Tibial artery (tissue), 4 donors: ENCODE measurements at places on chromosomes 11 and 22.

- DNase-seq = peak; percentile 1
These were observed 826.1 kb downstream of the TBC1D22A start for GRCh38 chr22:47588578-47588960.

- no peak for DNase-seq
These were observed 13.0 kb downstream of the JHY start for GRCh38 chr11:122895563-122895962.

DNA sequence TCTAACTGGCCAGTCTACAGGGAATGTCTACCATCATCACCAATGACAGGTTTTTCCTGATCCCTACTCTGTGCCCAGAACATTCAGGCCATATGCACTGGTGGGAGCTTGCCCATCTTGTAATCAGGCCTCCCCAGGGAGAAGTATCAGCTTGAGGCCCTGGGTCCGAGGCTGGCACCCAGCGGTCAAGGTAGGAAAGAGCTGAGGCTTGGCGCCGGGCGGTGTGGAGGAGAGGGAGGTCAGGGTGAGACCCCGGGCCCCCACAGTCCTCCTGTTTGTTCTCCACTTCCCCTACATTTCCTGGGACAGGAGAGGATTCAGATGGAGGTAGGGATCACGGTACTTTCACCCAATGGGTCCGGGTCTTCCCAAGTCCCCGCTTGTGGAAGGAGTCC is 15.5 kb downstream of the TSKU start:
- DNase-seq = no peak

GRCh38 chr22:21651521-21652009 is 9.5 kb downstream of the SDF2L1 start:
- DNase-seq = no peak

- no peak for DNase-seq
These were observed 23.0 kb downstream of the MYBPC3 start for GRCh38 chr11:47329431-47329986.

DNA sequence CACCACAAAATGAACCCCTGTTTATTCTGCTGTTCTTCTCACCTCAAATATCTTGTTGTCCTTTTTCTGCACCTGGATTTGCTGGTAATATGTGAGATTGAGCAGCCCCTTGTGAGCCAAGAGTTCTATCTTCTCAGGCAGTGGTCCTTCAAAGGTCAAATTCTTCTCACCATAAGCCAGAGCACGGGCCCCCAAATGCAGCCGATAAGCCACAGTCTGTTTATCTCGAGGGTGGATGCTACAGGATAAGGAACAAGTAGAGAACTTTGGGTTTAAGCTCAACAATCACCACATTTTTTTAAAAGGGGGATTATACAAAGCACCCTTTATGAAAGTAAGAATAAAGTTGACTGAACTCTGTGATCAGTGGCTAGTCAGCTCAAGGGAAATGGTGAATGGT is 15.8 kb downstream of the TBRG1 start:
- no peak for DNase-seq

DNA sequence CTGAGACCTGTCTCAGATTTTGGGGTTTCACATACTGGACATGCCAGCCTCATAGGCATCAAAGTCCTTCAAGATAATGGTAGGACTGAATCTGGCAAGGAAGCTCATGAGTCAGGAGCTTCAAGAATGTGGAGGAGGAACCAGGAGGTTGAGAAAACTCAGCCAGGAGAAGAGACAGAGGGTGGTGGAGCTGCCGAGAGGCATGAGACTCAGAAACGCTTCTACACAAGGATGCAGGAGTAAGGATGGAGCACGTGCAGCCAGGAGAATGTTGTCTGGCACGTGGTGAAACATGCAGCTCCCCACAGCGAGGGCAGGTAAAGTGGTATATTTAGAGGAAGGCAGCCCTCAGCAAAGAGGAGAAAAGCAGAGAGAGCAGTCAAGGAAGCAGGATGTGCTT is 148.7 kb upstream of the ISX start:
- DNase-seq = no peak

DNA sequence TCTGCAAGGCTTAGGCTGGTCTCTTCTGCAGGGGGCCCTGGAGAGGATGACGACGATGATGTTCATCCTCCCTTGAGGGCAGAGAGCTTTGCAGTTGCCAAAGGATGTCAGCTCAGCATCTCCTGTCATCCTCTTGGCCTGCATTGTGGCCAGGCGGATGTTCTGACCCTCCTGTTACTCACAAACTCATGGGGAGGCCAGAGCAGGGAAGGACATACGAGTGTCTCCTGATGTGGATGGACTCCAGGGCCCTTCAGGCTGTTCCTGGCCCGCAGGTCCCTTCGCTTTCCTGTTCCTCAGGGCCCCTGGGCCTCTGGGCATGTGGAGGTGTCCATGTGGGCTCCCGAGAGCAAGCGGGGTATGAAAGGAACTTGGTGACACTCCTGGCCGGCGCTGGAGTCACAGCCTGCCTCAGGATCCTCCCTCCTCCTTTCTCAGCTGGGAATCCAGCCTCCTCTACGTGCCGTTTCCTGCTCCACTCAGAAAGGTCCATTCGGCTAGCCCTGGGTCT is 8.5 kb downstream of the ADORA2A start:
- no peak for DNase-seq

DNA sequence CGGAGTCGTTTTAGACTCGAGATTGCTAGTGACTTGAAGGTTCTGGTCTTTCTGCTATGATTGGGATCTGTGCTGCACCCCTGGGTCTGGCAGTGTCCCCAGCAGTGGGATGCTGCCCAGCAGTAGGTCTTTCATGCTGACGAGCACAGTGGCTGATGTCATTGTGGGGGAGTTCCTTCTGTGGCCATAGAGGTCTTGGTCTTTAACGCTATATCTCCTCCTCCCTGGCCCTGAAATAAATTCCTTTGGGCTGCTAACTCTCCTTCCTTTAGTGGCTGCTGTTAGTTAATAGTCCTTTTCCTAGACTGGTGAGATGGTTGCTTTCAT is 136.3 kb downstream of the TEAD1 start:
- no peak for DNase-seq

DNA sequence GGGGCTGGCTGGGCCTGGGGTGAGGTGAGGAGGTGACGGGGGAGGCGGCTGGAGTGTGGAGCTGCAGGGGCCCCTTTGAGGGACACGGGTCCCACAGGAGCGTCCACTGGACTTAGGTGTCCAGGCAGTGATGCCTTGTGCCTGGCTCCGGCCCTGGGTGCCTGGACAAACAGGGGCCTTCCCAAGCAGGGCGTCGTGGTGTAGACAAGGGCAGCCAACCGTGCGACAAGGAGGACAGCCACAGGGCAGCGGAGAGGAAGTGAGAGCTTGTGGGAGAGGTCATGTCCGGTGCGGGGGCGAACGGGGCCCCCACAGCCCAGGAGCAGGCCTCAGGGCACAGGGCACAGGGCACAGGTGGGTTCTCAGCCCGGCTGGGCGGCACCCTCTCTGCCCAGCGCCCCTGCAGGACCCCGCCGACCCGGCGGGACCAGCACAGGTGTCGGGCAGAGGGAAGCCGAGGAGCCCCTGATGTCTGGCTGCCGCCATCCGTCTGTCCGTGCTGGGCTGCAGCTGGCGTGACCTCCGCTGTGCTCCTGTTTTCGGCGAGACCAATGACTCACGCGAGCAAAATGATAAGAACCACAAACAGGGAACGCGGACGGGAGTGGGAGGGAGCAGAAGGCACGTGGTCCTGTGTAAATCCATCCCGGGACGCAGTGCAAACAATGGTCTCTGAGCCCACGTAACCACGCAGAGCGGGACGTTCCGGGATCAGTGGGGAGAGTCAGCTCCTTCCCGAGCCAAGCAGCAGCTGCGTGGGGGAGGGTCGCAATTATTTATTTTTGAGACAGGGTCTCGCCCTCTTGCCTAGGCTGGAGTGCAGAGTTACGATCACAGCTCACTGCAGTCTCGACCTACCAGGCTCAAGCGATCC is 49.1 kb upstream of the A4GALT start:
- peak; percentile 66 for DNase-seq

- DNase-seq = no peak
These were observed 25.8 kb downstream of the DDIAS start for GRCh38 chr11:82927264-82927880.

- no peak for DNase-seq
These were observed 6.5 kb upstream of the TOP3B start for GRCh38 chr22:21989049-21989448.

DNA sequence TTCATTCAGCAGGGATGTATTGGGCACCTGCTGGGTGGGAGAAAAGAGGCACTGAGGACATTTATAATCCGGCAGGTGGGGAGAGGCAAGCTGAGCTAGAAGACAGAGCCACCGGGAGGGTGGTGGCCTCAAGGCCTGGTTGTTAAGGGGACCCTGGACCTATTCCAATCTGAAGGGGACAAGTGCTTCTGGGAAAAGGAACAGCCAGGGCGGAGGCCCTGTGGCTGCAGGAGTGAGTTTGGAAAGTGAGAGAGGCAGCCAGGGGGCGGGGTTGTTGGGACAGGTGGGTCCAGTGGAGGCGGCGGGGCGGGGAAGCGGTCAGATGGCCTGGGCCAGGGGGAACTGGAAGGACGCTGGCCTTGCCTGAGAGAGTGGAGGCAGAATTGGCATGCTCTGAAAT is 29.1 kb downstream of the ANO1 start:
- DNase-seq = no peak

GRCh38 chr11:60855726-60856633 is at the start of gene PTGDR2:
Gene PTGDR2 (minus strand): TSS chr11:60855950. CDS start chr11:60853722, 2,228 bp downstream.
- no peak for DNase-seq

DNA sequence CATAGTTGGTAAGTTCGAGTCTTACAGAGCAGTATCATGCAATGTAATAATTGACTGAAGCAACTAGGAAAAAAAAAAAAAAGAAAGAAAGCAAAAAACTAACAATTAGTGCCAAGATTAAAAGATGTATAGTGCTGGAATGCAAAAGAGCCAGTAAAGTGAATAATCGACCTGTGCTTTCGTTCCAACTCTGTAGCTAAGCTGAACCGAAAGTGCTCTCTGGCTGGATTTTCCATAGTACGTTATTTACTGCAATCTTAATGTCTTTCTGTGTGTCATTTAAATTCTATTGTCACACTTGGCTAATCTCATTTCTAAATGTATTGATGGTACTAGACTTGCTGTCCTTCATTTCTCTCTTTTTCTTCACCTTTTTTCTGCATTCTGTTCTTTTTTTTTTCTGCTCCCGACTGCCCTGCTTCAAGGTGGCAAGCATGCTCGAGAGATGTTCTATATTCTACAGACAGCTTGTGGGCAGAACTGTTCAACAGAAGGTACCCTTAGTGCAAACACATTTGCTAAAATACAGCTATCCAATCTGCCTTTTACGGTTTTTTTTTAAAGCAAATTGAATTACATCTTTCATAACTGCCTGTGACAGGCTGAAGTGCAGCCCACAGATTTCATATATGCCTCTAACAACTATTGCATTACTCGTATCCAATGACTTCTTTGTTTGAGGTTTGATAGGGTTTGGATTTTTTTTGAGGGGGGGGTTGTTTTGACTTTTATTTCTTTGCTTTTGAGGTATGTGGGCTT is 204.2 kb upstream of the MTNR1B start:
- no peak for DNase-seq

DNA sequence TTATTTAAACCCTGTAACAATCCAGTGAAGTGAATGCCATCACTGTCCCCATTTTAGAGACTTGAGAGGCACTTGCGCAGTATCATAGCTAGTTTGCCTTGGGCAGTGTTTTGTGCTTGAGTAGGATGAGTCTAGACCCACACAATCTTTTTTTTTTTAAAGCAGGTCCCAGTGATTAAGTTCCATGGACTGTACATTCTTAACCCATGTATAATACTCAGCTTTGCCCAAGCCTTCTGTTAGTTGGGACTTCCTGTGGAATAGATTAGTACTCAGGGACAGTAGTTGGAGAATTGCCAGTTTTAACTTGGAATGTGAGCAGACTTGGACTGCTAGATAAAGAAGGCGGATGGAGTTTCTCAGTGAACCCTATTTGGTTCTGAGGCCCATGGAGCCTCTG is 108.6 kb upstream of the RASSF10 start:
- DNase-seq = no peak

- DNase-seq = no peak
These were observed 13.9 kb upstream of the MED17 start for GRCh38 chr11:93770160-93770559.

GRCh38 chr11:65880844-65881421 is 1.3 kb downstream of the CTSW start:
- DNase-seq = no peak
